Dermis blood vessel endothelial cell (primary cell): ENCODE measurements at places on chromosomes 3 and 15. TPM values are rescaled to one million over a fixed set of nuclear protein-coding genes. Genes with fewer than 3 reads are reported as not detected.

The C3orf85 gene
- total RNA-seq = not detected in 2 replicates

The VGLL3 gene
- total RNA-seq = 0.33 and 1.0 TPM in 2 replicates

DNA sequence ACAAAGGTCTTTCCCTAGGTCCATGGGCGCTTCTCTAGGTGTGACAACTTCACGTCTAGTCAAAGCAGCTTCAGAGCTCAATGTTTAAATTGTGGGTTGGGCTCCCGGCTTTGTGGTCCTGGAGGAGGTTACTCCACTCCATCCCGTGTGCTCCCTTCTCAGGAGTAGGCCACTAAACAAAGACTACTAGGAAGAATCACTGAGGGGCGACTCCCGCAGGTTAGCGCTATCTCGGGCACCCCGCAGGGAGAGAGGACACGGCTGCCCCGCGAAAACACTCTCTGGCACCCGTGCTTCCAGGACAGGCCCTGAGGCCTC lies 500 bp downstream of the PARP6 start:
- DNase-seq = peak; percentile 30

DNA sequence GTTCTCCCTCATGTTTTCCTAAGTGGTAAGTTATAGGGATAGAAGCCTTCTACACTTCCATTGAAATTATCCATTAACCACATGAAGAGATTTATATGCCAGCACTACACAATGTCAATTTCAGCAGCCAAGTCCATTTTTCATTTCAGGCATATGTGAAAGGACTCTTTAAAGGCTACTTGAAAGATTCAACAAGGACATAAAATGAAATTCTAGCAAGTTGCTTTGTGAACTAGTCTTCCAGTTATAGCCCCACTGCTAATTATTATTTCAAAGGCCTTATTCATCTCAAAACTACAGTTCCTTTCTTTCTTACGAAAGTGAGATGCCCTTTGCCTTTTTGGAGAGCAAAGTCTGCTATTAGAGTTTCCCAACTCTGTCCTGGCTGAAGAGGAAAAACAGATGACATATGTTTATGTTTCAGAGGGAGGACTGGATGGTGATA lies 66.0 kb upstream of the SLC2A2 start:
- DNase-seq = no peak
